Natural killer cell treated with Interleukin-12 subunit alpha and Interleukin-12 subunit beta and Interleukin-15 and Interleukin-18, amount 100 ng/mL, for 72 hours (primary cell): ENCODE measurements at places on chromosomes 3 and 15. TPM values are rescaled to one million over a fixed set of nuclear protein-coding genes. Genes with fewer than 3 reads are reported as not detected.
A peak's percentile ranks its signal among the peaks of the same experiment; 100 is the strongest.

The EFHB gene
- total RNA-seq, result 0.78 TPM

GRCh38 chr3:30231277-30232141, 374.9 kb upstream of the TGFBR2 start:
- no peaks in the 10 kb centered on the region for H3K36me3 ChIP-seq
- DNase-seq, result no peak
- peaks cover 6% of the 10 kb centered on the region for H3K4me1 ChIP-seq

DNA sequence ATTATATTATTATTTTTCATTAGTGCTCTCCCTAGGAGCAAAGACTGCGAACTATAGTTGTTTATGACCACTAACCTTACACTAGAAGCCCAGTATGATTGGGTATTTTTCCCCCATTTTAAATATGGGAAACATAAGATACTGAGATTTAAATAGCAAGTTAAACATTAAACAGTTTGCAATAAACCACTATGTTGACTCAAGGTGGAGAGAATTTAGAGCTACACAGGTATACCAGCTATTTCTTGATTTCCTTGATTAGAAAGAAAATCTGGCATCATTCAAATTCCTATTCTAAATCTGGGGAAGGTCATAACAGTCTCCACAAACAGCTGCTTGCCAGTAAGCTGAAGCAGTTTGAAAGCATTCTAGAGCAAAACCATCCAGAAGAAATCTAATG, 863.8 kb upstream of the CFAP20DC start:
- no peaks in the 10 kb centered on the region for H3K36me3 ChIP-seq
- H3K27me3 ChIP-seq, result no peaks in the 10 kb centered on the region
- no peak for DNase-seq
- H3K4me3 ChIP-seq, result no peak overlapping the region
- no peak overlapping the region for H3K27ac ChIP-seq

- H3K4me1 ChIP-seq, result no peaks in the 10 kb centered on the region
- H3K36me3 ChIP-seq, result no peaks in the 10 kb centered on the region
- H3K4me3 ChIP-seq, result no peak overlapping the region
- H3K27me3 ChIP-seq, result peaks cover 9% of the 10 kb centered on the region
Measured at GRCh38 chr3:161187046-161187445, 34.1 kb upstream of the NMD3 start.

The GPR15 gene
- total RNA-seq, result 1.4 TPM

DNA sequence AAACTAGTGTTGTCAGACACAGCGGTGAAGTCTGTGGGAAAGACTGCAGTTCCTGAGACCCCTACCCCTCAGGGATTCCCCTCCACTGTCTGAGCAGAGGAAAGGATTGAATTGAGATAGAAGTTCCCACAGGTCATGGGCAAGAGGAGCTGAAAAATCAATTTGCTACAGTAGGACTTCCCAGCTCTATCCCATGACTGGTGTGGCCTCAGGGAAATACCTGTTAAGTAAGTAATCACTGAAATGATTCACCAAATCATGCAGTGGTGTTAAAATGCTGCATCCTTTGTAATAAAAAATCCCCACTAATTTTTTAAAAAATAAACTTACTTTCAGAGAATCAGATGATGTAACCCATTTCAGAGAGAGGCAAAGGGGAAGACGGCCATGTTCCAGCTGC, 45.0 kb upstream of the SPRED1 start:
- no peak overlapping the region for H3K4me3 ChIP-seq
- peaks cover 23% of the 10 kb centered on the region for H3K27me3 ChIP-seq
- H3K36me3 ChIP-seq, result no peaks in the 10 kb centered on the region
- no peak for DNase-seq
- H3K27ac ChIP-seq, result no peak overlapping the region
- H3K4me1 ChIP-seq, result no peaks in the 10 kb centered on the region

The CHST13 gene
- not detected for total RNA-seq

- no peak for DNase-seq
- H3K27ac ChIP-seq, result no peak overlapping the region
- H3K27me3 ChIP-seq, result no peaks in the 10 kb centered on the region
Measured at GRCh38 chr3:8705575-8705974, 28.0 kb upstream of the CAV3 start.

- H3K4me3 ChIP-seq, result peak overlapping the region; percentile 69
- H3K27ac ChIP-seq, result no peak overlapping the region
- no peaks in the 10 kb centered on the region for H3K36me3 ChIP-seq
- H3K27me3 ChIP-seq, result peaks cover 26% of the 10 kb centered on the region
Measured at GRCh38 chr3:129003578-129004112, 2.5 kb downstream of the EFCC1 start.

The KBTBD13 gene
- not detected for total RNA-seq

GRCh38 chr3:147431751-147432150, 22.6 kb downstream of the ZIC1 start:
- DNase-seq, result no peak
- H3K36me3 ChIP-seq, result no peaks in the 10 kb centered on the region
- no peaks in the 10 kb centered on the region for H3K4me1 ChIP-seq
- H3K27ac ChIP-seq, result no peak overlapping the region

The NGRN gene
- 22.8 TPM for total RNA-seq

- H3K4me3 ChIP-seq, result no peak overlapping the region
- no peak for DNase-seq
- no peaks in the 10 kb centered on the region for H3K36me3 ChIP-seq
- peaks cover 5% of the 10 kb centered on the region for H3K27me3 ChIP-seq
- no peak overlapping the region for H3K27ac ChIP-seq
Measured at GRCh38 chr15:59170295-59171066, 36.2 kb upstream of the LDHAL6B start.

- H3K4me1 ChIP-seq, result peaks cover 27% of the 10 kb centered on the region
- H3K4me3 ChIP-seq, result no peak overlapping the region
- H3K27me3 ChIP-seq, result no peaks in the 10 kb centered on the region
- H3K36me3 ChIP-seq, result peaks cover 10% of the 10 kb centered on the region
- H3K27ac ChIP-seq, result no peak overlapping the region
- no peak for DNase-seq
Measured at GRCh38 chr3:143188881-143189280, 69.3 kb downstream of the CHST2 start.

The AADAC gene
- not detected for total RNA-seq

DNA sequence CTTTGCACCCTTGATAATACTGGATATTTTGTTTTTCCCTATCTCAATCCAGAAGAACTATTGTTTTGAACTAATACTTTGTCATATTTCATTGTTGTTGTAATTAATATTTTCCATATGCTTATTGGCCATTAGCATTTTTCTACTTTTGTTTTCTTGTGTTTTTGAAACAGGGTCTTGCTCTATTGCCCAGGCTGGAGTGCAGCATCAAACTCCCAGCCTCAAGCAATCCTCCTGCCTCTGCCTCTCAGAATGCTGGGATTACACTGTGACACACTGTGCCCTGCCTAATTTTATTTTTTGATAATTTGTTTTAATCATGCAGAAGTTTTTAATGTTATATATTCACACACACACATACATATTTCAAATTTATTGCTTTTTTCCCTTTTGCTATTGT, 3.4 kb upstream of the RPS27L start:
- H3K4me3 ChIP-seq, result no peak overlapping the region
- peaks cover 5% of the 10 kb centered on the region for H3K4me1 ChIP-seq
- no peak for DNase-seq
- H3K27me3 ChIP-seq, result no peaks in the 10 kb centered on the region

DNA sequence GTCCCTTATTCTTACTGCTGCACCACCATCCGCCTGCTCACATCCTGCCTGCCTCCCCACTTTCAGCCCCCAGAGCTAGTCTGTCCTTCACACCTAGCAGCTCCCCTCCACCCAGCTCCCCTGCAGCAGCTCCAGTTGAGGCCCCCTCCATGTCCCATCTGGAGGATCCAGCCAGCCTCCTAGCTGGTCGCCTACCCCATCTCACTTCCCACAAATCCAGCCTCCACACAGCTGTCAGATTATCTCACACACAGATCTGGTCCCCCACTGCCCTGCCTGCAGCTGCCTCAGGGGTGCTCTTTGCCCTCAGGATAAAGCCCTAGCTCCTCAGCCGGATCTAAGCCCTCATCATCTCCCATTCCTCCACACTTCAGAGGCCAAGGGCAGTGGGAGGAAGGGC, 8.8 kb upstream of the SEMA7A start:
- peaks cover 7% of the 10 kb centered on the region for H3K4me1 ChIP-seq
- H3K4me3 ChIP-seq, result no peak overlapping the region
- H3K27me3 ChIP-seq, result no peaks in the 10 kb centered on the region

GRCh38 chr15:44535523-44536301, 1.2 kb upstream of the EIF3J start:
- peaks cover 13% of the 10 kb centered on the region for H3K36me3 ChIP-seq
- peaks cover 32% of the 10 kb centered on the region for H3K4me1 ChIP-seq
- peak overlapping the region; percentile 84 for H3K27ac ChIP-seq
- H3K27me3 ChIP-seq, result no peaks in the 10 kb centered on the region
- no peak for DNase-seq

DNA sequence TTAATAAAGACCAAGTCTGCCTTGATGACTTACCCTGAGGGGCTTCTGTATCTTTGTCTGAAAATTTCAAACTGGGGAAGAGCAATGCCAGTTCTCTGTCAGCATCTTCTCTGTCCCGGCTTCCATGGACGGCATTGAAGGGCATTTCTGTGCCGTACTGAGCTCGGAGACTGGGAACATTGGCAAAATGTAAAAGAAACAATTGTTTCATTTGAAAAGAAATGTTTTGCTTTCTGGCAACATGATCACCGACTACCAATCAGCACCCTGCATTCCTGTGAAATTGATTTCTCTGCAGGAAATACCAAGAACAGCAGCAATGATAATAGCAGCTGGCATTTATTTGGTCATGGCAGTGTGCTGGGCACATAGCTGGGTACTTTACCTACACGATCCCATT, 26.2 kb downstream of the NME9 start:
- no peak overlapping the region for H3K27ac ChIP-seq
- DNase-seq, result no peak
- H3K36me3 ChIP-seq, result peaks cover 13% of the 10 kb centered on the region
- peaks cover 13% of the 10 kb centered on the region for H3K27me3 ChIP-seq
- no peaks in the 10 kb centered on the region for H3K4me1 ChIP-seq
- H3K4me3 ChIP-seq, result no peak overlapping the region

The ARHGEF26 gene
- total RNA-seq, result 0.17 TPM
